ENCODE measurements at places on chromosomes 3 and 15.

DNA sequence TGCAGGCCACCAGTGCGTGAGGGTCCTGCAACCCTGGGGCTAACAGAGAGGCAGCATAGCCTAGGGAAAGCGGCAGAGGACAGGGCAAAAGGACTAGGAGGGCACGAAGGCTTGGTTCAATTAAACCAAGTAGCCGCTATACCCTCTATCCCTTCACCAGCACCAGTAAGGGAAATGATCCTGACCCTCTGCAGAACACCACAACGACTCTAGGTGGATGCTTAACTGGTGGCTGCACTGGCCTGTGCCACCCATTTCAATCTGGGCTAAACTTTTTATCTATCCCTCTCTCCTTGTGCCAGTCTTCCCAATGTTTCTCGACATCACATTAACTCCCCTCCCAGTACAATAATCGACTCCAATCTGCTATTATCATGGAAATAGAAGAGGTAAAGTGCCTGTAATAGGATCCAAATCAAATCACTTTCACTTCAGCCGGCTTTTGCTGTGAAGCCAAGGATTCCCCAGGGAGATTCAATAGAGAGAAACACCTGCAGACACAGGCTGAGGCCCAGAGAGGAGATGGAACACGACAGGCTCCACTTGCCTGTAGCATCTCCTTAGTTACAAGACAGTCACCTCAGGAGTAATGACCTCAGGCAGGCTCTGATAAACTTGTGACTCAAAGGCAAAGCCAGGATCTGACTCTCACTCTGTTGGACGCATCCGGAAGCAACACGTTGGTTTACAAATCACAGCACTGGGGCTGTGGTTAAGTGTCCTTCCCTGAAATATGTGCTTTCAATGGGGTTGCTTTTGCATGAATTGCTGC lies 791.6 kb upstream of the ARRDC4 start:
- H3K27me3 ChIP-seq: no peaks in the 10 kb centered on the region
- ATAC-seq: no peak
- no peak overlapping the region for H3K27ac ChIP-seq
- H3K36me3 ChIP-seq: no peaks in the 10 kb centered on the region

GRCh38 chr3:40189118-40189517 lies 120.4 kb upstream of the EIF1B start:
- no peaks in the 10 kb centered on the region for H3K36me3 ChIP-seq
- H3K4me3 ChIP-seq: no peak overlapping the region
- H3K27ac ChIP-seq: no peak overlapping the region

DNA sequence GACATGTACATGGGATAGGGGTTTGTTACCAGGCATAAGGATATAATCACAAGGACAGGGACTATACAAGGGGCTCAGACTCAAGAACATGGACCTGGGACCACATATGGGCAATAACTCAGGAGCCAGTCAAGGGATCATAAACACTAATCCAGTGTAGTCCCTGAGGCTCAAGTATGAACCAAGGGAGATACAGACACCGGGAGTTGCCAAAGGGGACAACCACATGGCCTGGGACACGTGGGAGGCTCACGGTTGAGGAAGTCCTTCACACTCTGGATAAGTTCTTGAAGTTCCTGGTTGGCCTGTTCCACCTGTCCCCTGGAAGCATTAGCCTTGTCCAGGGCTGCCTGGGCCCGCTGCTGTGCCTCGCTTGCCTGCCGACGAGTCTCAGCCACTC lies 1.8 kb upstream of the USP19 start:
- ATAC-seq: no peak
- H3K36me3 ChIP-seq: peaks cover 18% of the 10 kb centered on the region
- peak overlapping the region; percentile 79 for H3K4me3 ChIP-seq
- no peaks in the 10 kb centered on the region for H3K27me3 ChIP-seq
- H3K27ac ChIP-seq: peak overlapping the region; percentile 79

GRCh38 chr3:136353461-136353860 lies 103.3 kb downstream of the PCCB start:
- peak overlapping the region; percentile 53 for H3K27ac ChIP-seq
- peaks cover 64% of the 10 kb centered on the region for H3K36me3 ChIP-seq
- no peaks in the 10 kb centered on the region for H3K27me3 ChIP-seq
- H3K4me3 ChIP-seq: no peak overlapping the region
- ATAC-seq: peak; percentile 74
- peaks cover 5% of the 10 kb centered on the region for H3K4me1 ChIP-seq

DNA sequence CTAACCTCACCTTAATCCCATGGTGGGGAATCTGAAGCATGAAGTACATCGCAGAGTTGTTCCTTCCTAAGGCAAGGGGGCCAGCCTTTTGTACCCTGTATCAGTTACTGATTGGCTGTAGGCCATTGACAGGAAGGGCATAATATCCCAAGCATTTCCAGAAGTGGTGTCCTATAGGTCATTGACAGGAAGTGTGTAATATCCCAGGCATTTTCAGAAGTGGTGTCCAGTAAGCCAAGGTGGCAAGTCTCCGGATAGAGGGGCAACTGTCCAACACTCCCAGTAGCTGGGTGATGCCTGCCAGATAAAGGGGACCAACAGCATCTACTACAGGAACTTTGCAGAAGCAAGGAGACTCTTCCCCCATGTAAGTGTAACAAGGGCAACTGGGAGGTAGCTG lies 52.1 kb upstream of the MYRIP start:
- no peaks in the 10 kb centered on the region for H3K4me1 ChIP-seq
- H3K36me3 ChIP-seq: no peaks in the 10 kb centered on the region
- H3K4me3 ChIP-seq: no peak overlapping the region
- ATAC-seq: no peak
- H3K27me3 ChIP-seq: peaks cover 9% of the 10 kb centered on the region

DNA sequence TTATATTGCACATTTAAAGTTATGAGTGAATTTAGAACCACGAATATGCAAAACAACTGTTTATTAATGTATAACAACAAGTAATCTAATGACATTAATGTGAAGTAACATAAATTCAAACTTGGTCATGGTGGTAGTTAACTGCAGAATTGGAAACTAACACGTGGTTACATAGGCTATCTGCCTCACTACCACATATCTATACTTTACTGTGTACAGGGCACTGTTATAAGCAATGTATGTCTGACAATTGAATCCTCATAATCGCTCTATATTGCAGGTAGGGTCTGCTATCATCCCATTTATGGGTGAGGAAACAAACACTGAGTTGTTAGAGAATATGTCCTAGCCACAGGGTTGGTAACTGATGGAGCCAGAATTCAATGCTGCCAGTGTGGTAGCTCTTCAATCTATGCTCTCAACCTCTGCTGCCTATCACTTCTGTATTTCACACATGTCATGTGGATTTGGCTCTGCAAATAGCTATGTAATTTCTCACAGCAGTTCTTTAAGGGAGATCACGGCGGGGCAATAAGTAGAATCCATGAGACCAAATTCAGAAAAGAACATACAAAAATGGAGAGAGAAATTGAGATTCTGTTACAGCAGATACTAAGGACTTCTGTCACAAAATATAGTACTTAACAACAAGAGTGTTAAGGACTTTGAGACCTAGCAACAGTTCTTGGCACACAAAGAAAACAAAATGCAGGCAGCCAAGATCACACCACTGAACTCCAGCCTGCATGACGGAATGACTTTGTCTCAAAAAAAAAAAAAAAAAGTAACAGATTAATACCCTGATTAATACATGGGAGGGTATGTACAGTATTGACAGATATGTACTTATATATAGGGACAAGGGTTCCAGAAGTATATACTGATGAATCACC lies 100.0 kb upstream of the CSPG5 start:
- H3K36me3 ChIP-seq: peaks cover 96% of the 10 kb centered on the region
- H3K4me3 ChIP-seq: no peak overlapping the region
- H3K27me3 ChIP-seq: no peaks in the 10 kb centered on the region

DNA sequence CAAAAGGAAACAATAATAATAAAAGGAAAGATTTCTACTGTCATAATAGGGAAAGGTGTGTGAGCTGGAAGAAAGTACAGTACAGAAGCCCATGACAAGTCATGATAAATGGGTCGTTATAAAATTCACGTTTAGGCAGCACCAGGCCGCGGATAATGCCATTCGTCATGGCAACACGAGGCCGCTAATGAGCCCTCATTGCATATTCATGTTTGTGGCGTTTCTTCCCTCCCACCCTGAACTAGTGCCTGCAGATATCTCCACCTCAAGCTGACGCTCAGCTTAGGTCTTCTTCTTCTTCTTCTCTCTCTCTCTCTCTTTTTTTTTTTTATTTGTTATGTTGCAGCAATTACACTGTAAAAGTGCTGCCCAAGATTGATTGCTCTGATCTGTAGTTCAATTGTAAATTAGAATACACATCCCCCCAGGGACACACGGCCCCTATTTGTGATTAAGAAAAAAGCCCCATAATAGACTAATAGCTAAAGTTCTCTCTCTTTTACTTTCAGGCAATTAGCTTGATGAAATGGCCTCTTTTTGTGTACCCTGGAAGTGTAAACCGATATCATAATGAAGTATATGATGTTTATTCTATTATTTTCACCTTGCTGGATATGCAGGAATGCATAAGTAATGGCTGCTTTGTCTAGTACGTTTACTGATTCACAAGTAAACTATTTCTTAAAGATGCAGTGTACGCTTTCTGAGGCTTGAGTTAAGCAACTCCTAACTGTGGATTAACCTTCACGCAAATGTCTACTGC lies 61.9 kb upstream of the NR2F2 start:
- no peaks in the 10 kb centered on the region for H3K4me1 ChIP-seq
- no peaks in the 10 kb centered on the region for H3K36me3 ChIP-seq
- ATAC-seq: no peak

DNA sequence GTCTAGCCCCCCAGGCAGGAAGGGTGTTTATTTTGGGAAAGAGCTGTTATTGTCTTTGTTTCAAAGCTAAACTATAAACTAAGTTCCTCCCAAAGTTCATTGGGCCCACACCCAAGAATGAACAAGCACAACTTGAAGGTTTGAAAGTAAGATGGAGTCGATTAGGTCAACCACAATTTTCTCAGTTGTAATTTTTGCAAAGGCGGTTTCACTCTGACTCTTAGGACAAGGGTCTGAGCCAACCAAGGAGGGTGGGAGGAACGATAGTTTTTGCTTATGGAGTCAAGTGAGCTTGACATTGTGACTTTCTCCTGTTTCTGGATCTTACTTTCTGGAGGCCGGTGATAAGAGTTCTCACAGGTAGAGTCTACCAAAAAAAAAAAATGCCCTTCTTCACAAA lies 5.8 kb upstream of the ZNF770 start:
- ATAC-seq: peak; percentile 92
- peaks cover 15% of the 10 kb centered on the region for H3K4me1 ChIP-seq
- peak overlapping the region; percentile 84 for H3K4me3 ChIP-seq
- no peaks in the 10 kb centered on the region for H3K36me3 ChIP-seq
- H3K27me3 ChIP-seq: peaks cover 8% of the 10 kb centered on the region

DNA sequence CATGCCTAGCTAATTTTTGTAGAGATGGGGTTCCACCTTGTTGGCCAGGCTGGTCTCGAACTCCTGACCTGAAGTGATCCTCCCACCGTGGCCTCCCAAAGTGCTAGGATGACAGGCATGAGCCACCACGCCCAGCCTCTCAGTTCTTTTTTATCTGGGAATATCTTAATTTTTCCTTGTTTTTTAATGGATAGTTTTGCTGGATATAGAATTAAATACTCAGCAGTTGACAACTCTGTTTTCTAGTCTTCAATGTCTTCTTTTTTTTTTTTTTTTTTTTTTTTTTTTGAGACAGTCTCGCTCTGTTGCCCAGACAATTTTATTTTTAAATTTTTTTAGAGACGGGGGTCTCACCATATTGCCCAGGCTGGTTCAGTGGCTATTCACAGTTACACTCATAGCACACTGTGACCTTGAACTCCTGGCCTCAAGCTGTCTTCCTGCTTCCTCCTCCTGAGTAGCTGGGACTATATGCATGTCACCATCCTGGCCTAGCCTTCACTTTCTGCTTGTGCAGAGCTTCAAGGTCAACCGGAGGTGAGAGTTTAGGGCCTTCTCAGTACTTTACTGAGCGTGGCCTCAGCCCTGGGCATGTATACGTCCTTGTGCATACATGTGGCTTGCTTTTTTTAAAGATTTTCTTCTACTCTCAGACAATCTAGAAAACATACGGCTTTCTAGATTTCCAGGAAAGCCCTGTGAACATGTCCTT lies 120.5 kb downstream of the ZNF609 start:
- H3K27me3 ChIP-seq: no peaks in the 10 kb centered on the region
- ATAC-seq: no peak
- H3K27ac ChIP-seq: no peak overlapping the region
- no peaks in the 10 kb centered on the region for H3K36me3 ChIP-seq

GRCh38 chr3:149401926-149402310 lies 24.5 kb upstream of the TM4SF1 start:
- H3K4me1 ChIP-seq: no peaks in the 10 kb centered on the region
- H3K27me3 ChIP-seq: peaks cover 29% of the 10 kb centered on the region
- H3K36me3 ChIP-seq: no peaks in the 10 kb centered on the region
- ATAC-seq: no peak

GRCh38 chr15:78508272-78508671 lies 895 bp downstream of the HYKK start:
- peak overlapping the region; percentile 95 for H3K4me3 ChIP-seq
- no peaks in the 10 kb centered on the region for H3K27me3 ChIP-seq
- peaks cover 16% of the 10 kb centered on the region for H3K4me1 ChIP-seq

DNA sequence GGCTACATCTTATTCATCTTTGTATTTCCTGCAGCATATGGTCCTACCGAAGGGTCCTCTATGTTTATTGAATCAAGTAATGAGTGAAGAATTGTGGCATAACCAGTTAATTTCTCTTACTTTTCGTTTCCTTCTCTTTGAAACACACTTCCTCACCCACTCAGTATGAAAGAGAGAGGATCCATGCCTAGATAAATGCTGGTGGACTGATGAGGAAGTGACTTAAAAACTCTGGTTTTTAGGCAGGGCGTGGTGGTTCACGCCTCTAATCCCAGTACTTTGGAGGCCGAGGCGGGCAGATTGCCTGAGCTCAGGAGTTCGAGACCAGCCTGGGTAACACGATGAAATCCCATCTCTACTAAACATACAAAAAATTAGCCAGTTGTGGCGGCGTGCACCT lies 2.2 kb upstream of the MB21D2 start:
- ATAC-seq: no peak
- H3K4me1 ChIP-seq: peaks cover 4% of the 10 kb centered on the region
- peak overlapping the region; percentile 99 for H3K4me3 ChIP-seq
- H3K36me3 ChIP-seq: peaks cover 21% of the 10 kb centered on the region

DNA sequence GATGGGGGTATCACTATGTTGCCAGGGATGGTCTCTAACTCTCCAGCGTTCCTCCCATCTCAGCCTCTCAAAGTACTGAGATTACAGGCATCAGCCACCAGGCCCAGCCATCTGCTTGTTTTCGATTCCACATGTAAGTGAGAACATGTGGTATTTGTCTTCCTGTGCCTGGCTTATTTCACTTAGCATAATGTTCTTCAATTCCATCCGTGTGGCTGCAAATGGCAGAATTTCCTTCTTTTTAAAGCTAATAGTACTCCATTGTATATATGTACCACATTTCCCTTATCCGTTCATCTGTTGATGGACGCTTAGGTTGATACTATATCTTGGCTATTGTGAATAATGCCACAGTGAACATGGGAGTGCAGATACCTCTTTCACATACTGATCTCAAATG lies 70.6 kb downstream of the ASB7 start:
- H3K36me3 ChIP-seq: no peaks in the 10 kb centered on the region
- H3K27me3 ChIP-seq: peaks cover 3% of the 10 kb centered on the region
- no peak for ATAC-seq
- H3K27ac ChIP-seq: no peak overlapping the region

Data from activated T-helper 17 cell treated with anti-CD3 and anti-CD28 coated beads, Interleukin-2, amount 50 U/mL, for 72 hours (primary cell).